ENCODE measurements at places on chromosomes 2 and 18.

DNA sequence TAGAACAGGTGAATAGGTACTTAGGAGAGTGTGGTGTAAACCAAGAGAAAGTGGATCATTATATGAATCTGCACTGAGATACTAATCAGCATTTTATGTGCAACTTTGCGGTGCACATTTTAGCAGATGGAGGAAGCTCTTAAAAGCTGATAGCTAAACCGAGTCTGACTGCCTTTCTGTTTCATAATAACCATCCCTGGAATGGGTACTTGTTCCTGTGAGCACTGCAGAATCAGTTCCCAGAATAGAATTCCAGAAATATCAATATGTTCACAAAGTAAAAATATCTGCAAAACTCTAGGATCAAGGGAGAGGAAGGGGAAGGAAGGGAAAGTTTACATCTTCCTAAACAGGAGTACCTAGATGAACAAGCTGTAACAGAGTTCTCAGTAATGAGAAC, 432.2 kb upstream of the HNRNPA3 start:
- H3K27ac ChIP-seq, result no peak overlapping the region
- no peaks in the 10 kb centered on the region for H3K27me3 ChIP-seq

DNA sequence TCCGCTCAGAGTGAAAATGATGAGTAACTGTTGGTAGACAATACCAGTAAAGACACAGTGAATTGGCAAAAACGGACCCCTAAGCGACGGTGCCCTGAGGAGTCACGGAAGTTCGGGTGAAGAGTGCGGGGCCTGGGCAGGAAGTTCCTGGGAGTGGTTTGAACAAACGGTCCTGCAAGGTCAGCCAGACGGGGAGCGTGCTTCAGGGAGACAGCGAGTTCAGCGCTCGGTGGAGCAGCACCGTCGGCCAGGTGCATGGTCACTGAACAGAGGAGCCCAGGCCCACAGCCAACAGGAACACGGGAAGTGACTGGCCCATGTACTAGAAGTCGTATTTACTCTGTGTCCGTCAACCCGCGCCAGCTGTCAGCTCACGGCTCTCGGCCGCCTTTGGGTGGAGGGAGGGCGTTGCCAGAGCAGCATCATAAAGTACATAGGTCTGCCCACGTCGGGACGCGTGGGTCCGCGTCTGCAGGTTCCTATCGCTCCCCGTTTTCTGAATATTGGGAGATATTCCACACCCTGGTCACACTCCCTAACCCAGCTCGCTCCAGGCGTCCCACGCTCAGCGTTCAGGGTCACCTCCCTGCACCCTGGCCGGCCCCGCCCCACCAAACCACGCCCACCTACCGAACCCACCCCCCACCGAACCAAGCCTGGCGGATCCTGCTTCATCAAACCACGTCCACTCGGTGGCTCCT, 75.6 kb upstream of the UXS1 start:
- H3K27me3 ChIP-seq, result peaks cover 3% of the 10 kb centered on the region
- H3K27ac ChIP-seq, result no peak overlapping the region
- peak overlapping the region; percentile 73 for H3K4me3 ChIP-seq
- DNase-seq, result peak; percentile 25

DNA sequence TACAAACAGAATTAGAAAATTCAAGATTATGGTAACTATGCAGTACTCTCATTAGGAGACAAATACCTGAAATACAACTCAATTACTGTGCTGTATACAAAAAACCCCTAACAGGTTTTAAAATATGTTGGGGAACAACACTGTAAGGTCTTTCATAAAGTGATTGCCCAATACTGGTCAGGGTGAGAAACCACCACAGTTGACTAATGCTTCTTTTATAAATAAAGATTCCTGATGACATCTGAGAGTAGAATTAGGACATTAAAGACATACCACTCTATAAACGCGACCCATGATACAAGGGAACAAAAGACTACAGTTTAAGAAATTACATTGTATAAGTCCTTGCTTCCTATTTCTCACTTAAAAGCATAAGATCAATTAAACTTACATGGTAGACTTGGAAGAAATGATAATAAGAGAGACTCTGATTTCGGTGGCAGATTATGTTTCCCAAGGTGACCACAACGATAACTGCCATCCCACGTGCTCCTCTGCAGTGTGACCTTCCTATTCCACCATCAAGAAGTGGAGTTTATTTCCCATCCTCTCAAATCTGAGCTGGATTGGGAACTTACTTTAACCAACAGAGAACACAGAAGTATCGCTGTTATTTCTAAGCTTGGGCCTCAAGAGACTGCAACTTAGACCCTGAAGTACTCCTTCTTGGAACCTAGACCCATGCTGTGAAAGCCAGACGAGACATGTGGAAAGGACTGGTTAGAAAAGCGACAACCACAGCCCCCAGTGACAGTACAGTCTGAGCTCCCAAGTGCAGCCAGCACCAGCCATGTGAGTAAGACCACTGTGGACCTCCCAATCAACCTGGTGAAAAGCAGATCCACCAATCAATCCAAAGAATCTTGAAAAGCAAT, 52.3 kb downstream of the ZNF521 start:
- no peaks in the 10 kb centered on the region for H3K36me3 ChIP-seq
- no peaks in the 10 kb centered on the region for H3K4me1 ChIP-seq
- H3K27me3 ChIP-seq, result no peaks in the 10 kb centered on the region
- H3K4me3 ChIP-seq, result no peak overlapping the region

- no peak overlapping the region for H3K4me3 ChIP-seq
- no peaks in the 10 kb centered on the region for H3K36me3 ChIP-seq
- peaks cover under 1% of the 10 kb centered on the region for H3K27me3 ChIP-seq
- no peak for DNase-seq
Observed at GRCh38 chr2:96471772-96472171, 33.4 kb downstream of the NEURL3 start.

GRCh38 chr2:219099329-219099728, 38.6 kb upstream of the IHH start:
- DNase-seq, result no peak
- no peak overlapping the region for H3K27ac ChIP-seq
- H3K4me3 ChIP-seq, result no peak overlapping the region
- no peaks in the 10 kb centered on the region for H3K27me3 ChIP-seq
- H3K4me1 ChIP-seq, result no peaks in the 10 kb centered on the region
- peaks cover 14% of the 10 kb centered on the region for H3K36me3 ChIP-seq
